ENCODE measurements at places on chromosomes 1 and 21.

DNA sequence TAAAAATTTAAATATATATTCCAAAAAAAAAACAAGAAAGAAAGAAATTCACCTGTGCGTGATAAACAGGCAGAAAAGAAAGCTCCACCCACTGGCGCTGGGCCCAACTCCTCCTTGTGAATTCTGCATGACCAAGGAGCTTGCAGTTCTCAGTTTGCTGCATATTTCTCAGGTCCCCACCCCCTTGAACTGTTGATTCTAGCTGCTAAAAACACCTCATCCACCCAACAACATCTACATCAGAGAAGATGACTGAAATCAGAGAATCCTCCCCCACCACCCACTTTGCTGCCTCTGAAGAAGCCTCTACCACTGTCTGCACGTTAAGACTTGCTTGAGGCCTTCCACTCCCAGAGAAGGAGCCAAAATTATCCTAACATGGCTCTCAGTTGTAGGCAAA is 104.8 kb downstream of the RGS2 start:
- DNase-seq: no peak

DNA sequence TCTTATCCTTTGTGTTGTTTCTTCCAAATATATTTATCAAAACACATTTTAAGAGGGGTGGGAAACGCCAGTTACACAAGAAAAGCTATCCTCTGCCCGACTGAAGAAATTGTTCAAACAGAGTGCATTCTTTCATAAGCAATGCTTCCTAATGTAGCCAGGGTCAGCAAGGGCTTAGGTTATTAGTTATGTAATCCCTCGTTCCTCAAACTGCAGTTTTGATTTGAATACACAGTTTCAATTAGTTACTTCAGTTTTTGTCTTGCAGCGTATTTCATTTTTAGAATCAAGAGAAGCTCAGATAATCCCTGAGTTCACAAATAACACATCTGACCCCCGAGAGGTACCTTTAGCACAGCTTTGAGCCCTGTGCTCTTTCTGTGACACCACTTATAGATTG is 141.7 kb upstream of the NRIP1 start:
- no peak for DNase-seq

DNA sequence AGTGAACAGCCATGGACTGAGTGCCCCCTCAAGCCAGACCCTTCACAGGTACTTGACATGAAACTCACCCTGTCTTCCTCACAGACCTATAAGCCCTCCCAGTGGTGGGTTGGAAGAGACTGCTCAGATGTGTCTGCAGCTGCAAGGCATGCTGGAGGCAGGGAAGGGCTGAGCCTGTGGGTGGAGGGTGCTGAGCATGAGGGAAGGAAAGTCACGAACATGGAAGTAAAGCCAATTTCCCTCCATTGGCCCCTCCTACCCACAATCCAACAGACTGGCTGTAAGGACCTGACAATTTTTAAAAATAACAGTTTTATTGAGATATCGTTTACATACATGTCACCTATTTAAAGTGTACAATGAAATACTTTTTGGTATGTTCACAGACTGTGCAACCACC is 44.1 kb downstream of the RCSD1 start:
- DNase-seq: no peak

DNA sequence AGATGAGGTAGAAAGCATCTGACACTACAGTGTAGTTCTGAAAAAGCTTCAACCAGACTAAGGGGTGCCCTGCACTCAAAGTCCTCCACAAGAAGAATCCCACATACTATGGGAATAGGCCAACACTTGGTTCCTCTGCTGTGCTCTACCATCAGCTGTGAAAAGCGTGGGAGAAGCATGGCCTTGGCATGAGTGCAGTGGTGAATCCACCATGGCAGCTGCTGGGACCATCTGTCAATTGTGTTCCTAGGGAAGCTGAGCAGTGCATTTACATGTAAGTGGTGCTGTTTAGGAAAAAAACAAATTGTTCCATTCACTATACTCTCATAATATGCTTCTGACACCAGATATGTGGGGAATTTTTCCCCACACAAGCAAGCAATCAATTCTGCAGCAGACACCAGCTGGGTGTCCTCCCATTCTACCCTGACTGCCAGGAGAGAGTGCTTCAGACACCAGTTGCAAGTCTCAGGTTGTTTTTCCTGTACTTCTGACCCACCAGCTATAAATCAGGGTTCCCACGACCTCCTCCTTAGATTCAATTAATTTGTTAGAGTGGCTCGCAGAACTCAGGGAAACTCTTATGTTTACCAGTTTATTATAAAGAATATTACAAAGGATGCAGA is 230.8 kb upstream of the CHRM3 start:
- DNase-seq: no peak

DNA sequence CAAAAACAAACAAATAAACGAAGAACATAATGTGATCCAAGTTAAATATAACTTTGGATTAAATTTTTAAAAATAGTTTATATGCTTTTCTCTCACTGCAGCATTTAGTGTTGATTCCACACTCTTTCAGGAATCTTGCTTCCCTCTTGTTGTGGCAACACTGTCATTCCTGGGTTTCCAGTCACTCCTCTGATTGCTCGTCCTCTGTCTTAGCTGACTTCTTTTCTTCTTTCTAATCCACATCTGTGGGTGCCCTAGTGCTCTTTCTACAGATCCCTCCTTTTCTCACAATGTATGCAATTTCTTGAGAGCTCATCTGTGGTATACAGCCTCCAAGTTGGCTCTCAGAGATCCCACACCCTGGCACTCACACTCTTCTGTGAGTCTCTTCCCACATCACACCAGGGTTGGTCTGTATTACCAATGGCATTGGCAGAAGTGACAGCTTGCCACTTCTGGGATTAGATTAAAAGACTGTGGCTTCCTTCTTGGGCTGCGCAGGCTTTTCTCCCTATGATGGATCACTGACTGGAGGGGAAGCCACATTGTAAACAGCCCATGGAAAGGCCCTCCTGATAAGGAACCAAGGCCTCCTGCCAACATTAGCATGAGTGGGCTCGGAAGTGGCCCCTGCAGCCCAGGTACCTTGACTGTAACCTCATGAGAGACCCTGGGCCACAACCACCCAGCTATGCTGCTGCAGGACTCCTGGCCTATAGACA is 11.5 kb upstream of the MYOC start:
- no peak for DNase-seq

- DNase-seq: no peak
Observed at GRCh38 chr1:119387858-119388257, 19.3 kb downstream of the HAO2 start.

DNA sequence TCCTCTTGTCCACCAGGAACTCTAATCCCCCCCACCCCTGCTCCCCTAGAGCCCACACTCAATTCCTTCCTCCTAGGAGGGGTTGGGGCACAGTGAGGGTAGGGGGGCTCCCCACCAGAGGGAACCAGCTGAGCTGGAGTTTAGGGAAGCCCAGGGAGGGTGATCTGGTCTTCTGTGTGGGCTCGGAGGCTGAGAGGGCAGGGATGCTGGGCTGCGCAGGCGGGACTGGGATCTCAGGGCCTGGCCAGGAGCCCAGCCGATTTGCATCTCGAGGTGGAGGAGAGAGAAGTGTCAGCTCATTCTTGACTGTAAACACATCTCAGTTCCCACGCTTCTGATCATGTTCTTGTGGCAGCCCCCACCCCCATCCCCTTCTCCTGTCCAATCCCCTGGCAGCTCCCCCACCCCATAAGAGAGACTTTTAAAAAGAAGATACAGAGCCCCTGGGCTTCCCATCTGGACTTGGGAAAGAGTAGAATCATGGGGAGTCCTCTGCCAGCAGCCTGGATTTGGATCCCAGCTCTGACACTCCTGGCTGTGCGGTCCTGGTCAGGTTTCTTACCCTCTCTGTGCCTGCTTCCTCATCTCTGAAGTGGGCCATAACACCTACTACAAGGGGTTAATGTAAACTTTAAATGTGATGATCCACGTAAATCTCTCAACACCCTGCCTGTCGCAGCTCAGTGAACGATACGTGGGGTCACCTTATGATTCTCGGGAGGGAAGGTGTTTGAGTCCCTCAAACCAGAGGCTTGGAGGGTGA is 6.6 kb downstream of the PEAR1 start:
- no peak for DNase-seq

DNA sequence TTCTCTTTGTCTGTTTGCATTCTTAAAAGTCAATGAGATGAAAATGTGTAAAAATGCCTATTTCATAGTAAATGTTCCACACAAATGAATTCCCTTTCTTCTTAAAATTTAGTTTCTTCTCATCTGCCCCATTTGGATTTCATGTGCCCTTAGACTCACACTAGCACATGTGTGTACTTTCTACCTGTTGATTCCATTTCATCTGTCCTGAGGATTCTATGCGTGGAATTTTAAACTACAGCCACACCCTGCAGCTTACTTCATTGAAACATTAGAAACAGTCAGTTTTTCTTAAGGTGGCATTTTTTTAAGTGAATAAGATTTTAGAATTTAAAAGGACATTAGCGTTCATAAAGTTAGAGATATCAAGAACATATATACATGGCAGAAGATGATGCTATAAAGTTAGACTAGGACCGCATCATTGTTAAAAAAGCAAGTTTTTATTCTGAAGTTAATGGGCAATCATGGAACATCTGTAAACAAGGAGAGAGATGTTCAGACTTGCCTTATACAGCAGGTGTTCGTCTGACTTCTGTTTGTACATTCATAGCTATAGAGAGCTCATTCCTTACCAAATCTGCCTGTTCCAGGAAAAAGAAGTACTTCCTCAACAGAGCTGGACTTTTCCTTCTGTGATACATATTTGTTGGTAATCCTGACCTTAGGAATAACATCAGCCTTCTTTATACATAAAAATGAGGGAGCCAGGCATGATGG is 3.9 kb upstream of the TUT4 start:
- DNase-seq: no peak

DNA sequence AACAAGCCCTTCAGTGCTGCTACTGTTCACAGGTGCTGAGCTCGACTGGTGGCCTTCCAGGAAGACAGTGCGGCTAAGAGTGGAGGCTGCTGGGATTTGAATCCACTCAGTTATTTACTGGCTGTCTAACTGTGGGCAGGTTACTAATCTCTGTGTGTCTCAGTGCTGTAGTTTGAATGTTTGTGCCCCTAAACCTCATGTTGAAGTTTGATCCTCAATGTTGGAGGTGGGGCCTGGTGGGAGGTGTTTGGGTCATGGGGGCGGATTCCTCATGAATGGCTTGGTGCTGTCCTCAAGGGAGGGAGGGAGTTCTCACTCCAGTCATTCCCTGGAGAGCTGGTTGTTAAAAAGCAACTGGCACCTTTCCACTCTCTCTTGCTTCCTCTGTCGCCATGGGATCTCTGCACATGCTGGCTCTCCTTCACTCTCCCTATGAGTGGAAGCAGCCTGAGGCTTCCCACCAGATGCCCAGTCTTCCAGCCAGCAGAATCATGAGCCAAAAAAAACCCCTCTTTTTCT is 334.8 kb downstream of the RPS6KC1 start:
- DNase-seq: no peak

DNA sequence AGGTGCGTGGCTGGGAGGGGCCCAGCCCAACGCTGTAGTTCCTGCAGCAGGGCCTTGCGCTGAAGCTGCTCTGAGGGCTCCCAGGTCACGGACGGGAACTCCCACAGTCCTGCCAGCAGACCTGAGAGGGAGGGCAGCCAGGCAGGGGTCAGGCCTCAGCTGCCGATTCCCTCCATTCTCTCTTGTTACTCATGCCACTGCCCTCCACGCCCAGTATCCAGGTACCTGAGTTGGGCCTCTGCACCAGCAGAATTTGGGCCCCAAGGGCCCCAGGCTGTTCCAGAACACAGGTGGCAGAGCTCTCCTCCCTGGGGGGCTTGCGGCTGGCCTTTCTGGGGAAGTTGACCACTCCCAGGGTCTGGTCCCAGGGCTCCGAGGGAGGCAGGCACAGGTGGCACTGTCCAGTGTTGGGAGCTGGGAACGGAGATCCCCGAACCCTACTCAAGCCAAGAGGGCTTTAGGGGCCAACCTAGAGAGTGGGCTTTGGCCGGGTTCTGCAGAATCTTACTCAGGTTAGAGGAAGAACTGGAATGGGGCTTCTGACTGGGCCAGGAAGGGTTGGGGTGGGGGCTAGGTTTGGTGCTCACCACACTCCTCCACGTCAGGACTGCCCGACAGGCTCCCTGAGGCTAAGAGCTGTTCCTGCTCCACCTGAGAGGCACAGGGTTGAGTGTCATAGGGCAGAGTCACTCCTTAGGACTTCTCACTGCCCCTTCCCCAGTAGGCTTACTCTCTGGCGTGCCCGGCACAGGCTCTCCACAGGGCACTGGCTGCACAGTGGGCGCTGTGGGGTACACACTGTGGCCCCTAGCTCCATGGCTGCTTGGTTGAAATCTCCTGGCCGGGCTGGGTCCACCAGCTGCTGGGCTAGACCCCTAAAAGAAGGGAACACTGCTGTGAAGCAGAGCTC is 5.0 kb downstream of the HPDL start:
- DNase-seq: no peak

DNA sequence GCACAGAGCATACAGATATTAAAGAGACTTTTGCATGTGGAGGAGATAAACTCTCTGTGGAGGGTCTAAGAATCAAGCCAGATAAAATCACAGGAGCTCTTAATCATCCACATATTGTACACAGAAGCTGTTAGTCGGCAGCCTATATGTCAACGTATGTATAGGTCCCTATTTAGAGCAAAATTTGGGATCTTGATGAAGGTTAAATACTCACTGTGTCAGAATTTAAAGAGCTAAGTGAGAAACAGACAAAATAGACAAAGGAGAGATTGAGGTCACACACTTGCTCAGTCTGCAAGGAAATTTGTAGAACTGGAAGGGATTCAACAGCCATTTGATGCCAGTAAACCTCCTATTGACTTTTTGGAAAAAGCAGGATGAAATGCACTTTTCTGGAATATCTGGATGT is 4.1 kb upstream of the IRF2BP2 start:
- no peak for DNase-seq

- no peak for DNase-seq
Observed at GRCh38 chr1:205229399-205229871, 1.7 kb downstream of the TMCC2 start.
